ENCODE measurements at places on chromosomes 7 and 10. TPM values are rescaled to one million over a fixed set of nuclear protein-coding genes. Genes with fewer than 3 reads are reported as not detected.

DNA sequence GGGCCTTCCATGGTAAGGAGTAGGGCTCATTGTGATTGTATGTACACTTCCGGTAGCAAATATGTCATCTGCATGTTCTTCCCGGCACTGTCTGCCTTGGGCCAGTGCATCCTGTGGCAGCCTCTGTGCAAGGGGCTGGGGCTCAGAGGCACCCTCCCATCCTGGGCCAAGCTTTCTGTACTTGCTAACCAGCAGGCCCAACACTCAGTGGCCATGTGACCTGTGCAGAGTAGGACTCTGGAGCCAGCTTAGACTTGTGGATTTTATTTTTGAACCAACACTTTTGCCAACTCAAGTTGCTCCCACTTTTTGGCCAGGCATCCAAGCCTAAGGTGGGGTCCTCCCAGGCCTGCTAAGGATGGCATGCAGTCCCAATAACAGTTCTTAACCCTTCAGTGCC is 25.0 kb downstream of the LDB3 start:
- H3K27ac ChIP-seq: no peak overlapping the region
- H3K27me3 ChIP-seq: no peaks in the 10 kb centered on the region
- H3K36me3 ChIP-seq: peaks cover 2% of the 10 kb centered on the region
- no peak overlapping the region for H3K4me3 ChIP-seq
- peaks cover 33% of the 10 kb centered on the region for H3K4me1 ChIP-seq

DNA sequence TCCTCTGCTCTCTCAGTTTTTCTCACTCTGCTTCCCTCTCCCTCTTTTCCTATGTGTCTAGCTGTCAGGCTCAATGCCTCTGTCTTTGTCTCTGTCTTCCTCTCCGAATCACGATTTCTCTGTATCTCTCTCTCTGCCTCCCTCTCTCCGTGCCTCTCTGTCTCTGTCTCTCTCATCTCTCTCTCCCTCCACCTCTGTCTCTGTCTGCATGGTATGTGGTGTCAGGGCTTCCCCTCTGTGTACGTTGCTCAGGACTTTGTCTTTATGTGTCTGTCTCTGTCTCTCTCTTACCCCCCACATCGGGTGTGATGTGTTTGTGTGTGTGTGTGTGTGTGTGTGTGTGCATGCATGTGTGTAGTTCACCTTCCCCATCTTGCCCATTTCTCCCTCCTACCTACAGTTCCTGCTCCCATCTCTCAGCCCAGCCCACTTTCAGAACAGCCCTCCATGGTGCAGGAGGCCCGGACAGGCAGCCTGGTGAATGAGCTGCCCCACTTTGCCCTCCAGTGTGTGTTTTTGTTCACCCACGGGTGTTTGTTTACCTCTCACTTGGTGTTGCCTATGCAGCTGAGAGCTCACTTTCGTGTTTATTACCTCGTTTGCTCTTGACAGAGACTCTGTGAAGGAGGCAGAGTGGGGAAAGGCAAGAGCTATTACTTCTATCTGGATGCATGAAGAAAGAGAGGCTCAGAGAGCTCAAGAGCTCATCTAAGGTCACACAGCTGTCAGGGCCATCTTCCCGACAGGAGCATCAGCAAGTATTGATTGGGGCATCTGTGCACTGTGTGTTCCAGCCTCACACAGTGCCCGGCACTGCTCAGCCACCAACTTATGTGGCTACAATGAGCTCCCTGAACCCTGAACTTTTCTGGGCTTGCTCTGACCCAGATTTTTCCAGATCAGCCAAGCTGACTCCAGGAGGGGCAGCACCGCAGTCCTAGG is 163.5 kb upstream of the ZMIZ1 start:
- no peak for DNase-seq
- H3K4me3 ChIP-seq: no peak overlapping the region
- H3K4me1 ChIP-seq: peaks cover under 1% of the 10 kb centered on the region
- H3K36me3 ChIP-seq: no peaks in the 10 kb centered on the region

DNA sequence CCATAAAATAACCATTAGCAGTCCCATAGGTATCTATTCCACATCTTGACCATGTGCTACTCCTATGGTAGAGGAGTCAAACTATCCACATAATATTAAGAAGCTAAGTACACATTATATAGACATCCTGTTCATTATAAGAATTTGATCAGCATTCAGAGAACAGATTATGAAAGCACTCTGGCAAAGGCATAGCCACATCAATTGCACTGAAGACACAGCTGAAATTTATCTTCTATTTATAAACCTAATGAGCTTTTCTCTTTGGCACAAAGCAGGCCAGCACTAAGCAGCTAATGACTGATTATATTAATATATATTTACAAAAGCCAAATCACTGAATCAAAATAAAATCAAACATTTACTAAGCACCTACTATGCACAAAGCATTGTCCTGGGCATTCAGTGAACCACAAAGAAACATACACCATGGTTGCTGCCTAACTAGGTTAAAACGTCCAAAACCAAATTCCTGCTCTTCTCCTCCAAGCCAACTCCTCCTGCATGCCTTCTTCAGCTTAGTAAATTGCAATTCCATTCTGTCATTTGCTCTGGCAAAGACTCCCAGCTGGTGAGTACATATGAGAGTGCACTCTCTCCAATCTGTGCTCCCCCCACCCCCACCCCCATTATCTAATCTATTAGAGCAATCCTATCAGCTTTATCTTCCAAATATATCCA is 122.6 kb upstream of the ASAH2 start:
- DNase-seq: no peak
- peaks cover 3% of the 10 kb centered on the region for H3K36me3 ChIP-seq
- no peak overlapping the region for H3K27ac ChIP-seq
- no peaks in the 10 kb centered on the region for H3K27me3 ChIP-seq

DNA sequence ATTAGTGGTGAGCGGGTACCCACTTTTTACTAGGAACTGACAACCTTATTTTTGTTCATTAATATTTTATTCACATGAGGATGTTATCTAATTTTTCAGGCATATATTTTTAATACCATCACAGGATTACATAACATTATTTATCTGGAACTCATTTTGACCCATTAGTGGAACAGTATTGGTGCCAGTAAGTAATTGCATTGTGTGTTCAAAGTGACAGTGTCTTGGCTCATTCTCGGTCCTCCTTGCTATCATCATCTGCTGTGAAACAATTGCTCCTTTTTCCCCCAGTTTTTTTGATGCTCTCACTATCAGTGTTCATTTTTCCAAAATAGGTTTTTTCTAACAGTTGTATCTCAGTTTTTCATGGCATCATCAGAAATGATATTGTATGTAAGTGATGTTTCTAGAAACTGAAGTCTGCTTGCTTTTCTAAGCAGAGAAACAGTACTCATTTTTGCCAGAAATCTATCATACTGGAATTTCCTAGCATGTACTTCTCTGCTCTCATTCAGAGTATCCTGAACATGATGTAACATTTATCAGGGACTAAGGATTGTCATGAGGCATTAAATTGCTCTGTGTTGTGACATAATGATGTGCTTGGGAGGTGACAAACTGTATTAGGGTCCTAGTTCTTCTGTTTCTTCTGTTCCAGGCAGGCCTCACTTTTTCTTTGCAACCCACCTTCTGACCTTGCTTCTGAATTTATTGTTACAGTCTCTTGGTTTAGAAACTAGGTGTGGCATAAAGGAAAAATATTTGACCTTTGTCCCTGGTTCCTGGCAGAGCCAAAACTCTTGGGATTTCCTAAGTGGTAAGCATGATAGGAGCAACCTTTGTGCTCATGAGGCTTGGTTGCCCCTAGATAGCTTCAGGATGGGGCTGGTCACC is 4.2 kb downstream of the NUB1 start:
- H3K27ac ChIP-seq: no peak overlapping the region
- no peak overlapping the region for H3K4me3 ChIP-seq
- no peak for DNase-seq
- H3K27me3 ChIP-seq: no peaks in the 10 kb centered on the region
- peaks cover 24% of the 10 kb centered on the region for H3K4me1 ChIP-seq
- H3K36me3 ChIP-seq: peaks cover 10% of the 10 kb centered on the region

DNA sequence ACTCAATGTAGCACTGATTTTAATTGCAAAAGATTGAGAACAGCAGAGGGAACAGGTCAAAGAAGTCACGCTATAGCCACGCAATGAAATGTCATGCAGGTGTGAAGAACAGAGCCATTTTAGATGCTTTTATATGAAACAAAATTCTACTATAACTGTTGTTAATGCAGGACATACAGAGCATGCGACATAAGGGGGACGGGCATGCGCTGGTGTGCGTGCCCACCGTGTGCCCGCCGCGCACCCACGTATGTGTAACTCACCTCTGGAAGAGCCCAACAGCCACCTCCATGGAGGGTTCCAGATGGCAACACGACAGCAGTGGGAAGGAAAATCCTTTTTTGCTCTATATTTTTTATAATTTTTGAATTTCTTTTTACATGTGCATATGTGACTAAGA is 410.0 kb upstream of the RNF32 start:
- no peak overlapping the region for H3K4me3 ChIP-seq
- no peaks in the 10 kb centered on the region for H3K36me3 ChIP-seq
- no peaks in the 10 kb centered on the region for H3K4me1 ChIP-seq
- no peaks in the 10 kb centered on the region for H3K27me3 ChIP-seq

DNA sequence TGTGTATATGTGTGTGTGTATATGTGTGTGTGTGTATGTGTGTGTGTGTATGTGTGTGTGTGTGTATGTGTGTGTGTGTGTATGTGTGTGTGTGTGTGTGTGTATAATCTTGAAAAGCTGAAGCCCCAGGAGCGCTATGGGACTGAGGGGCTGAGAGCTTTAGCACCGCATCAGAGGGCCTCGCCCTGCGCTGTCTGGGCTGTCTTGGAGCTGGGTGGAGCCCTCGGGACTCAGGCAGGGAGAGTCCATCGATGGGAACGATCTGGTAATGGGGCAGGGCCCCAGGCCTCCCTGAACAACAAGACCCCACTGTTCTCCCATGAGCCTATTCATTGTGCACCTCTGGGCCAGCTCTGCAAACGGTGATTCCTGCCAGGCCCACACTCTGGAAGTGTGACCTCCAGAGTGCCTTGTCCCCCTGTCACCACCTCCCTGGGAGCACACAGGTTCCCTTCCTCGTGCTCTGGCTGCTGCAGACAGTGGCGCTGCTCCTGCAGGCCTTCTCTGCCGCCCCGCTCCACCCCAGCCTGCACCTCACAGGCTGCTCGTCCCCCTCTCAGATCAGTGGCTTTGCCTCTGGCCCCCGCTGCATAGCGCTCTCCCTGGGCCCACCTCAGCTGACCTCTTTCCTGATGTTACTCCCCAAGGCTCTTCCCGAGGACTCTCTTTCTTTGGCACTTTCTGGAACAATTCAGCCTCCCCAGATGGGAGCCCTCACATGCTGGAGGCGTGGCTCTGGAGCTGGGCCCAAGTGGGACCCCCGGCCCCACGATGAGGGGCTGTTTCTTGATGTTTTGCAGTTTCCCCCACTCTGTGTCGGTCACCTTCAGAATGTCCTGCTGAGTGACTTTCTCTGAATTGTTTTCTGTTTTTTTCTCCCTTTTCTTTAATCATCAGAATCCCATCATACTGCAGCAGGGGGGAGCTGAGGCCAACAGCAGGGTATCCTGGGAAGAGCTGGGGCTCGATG is 542.2 kb upstream of the FOXK1 start:
- H3K36me3 ChIP-seq: no peaks in the 10 kb centered on the region
- H3K27me3 ChIP-seq: peaks cover 5% of the 10 kb centered on the region
- peak; percentile 72 for DNase-seq
- H3K4me1 ChIP-seq: peaks cover 9% of the 10 kb centered on the region
- no peak overlapping the region for H3K27ac ChIP-seq
- no peak overlapping the region for H3K4me3 ChIP-seq

Gene UPK3B
- total RNA-seq: 0.62 TPM

All from chondrocyte (in vitro differentiated cells).